ENCODE measurements at places on chromosomes 3 and 15.

- peak; percentile 13 for DNase-seq
Observed at GRCh38 chr3:76624164-76624563, 415.7 kb upstream of the ROBO2 start.

GRCh38 chr3:60304112-60304511 is 947.1 kb downstream of the FHIT start:
- DNase-seq: no peak

DNA sequence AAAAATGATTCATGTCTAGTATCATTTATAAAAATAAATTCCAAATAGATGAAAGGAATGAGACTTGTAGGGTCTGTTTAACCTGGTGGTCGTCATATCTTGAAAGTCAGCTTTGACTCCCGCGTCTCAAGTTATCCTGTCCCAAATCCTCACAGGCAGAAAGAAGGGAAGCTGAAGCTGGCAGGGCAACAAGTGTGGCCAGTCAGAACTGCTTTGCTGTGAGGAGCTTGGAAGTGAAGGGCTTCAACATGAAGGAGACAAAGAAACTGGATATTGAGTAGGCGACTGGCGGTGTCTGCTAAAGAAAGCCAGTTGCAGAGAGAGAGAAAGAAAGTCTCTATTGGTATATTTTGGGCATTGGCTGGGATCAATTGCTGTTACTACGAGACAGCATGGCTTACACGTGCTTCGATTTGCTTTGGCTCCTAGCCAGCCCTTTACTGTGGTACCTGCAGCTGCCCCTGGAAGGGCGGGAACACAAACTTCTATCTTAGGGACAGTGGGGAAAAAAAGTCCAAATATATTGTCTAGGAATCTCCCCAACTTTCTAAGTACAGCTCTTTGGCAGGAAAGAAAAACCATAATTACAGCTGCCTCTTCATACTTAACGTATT is 107.2 kb downstream of the CHST2 start:
- no peak for DNase-seq

GRCh38 chr3:130604806-130605205 is 87.8 kb downstream of the COL6A6 start:
- DNase-seq: no peak

- DNase-seq: no peak
Observed at GRCh38 chr15:73952171-73952912, 26.1 kb downstream of the LOXL1 start.

- DNase-seq: no peak
Observed at GRCh38 chr3:142802891-142803290, 79.1 kb downstream of the TRPC1 start.

DNA sequence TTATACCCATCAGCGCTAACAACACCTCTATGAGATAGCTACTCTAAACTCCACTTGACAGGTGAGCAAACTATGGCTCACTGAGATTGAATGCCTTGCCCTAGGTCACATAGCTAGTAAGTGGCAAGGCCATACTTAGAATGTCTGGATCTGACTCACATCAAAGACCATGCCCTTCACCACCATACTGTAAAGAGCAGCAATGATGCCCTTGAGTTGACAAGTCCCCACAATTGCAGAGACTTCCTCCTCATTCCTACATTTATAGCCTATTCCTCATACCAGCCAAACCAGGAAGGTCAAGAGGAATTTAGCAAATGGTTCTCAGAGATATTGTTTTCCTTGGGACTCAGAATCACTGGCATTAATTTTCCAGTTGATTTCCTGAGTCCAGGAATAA is 157.8 kb upstream of the SNTN start:
- no peak for DNase-seq

GRCh38 chr15:70080347-70080746 is 17.4 kb downstream of the TLE3 start:
- DNase-seq: no peak

DNA sequence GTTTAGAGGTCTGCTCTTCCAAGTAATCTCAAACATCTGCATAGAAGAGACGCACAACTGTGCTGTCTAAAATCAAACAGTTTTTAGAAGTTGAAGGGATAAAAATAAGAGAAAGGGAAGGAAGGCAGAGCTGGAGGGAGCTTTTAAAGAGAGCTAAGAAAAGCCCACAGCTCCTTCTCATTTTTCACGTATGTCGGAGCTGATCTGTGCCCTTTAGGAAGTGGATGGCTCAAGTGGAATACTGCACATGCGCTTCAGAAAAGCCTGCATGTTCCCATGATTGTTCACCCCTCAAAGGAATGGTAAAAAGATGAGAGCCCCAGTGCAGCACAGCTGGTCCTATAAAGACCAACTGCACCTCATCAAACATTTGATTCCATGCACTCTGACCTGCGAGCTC is 207.2 kb downstream of the ADAMTS17 start:
- no peak for DNase-seq

GRCh38 chr3:32455609-32456428 is 46.8 kb downstream of the CMTM6 start:
- DNase-seq: no peak

- no peak for DNase-seq
Observed at GRCh38 chr3:170309046-170309445, 48.5 kb upstream of the SKIL start.

- DNase-seq: peak; percentile 57
Observed at GRCh38 chr3:50274371-50275104, 4.3 kb upstream of the LSMEM2 start.

- DNase-seq: peak; percentile 22
Observed at GRCh38 chr15:63233667-63234423, 43.6 kb upstream of the APH1B start.

- DNase-seq: no peak
Observed at GRCh38 chr3:46301122-46301835, 52.6 kb upstream of the CCR2 start.

DNA sequence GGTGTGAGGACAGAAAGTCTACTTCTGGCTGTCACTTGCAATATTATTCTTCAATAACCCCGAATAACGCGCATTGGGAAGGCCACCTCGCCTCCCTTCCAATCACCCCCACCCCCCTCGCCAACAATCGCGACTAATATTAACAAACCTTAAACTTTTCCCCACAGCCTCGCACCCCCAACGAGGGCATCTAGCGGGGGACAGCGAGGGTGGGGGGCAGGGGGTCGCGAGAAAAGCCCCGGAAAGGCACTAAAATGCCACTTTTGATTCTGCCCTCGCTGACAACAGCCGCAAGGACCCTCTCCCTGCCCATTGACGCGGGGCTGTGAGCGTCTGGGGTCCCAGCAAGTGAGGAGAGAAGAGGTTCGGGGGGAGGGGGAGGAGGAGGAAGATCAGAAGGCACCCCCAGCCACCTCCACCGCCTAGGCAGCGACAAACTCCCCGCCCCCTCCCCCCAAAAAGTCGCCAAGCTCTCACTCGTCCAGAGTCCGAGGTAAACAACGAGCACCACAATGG is 868 bp downstream of the SATB1 start:
- no peak for DNase-seq

DNA sequence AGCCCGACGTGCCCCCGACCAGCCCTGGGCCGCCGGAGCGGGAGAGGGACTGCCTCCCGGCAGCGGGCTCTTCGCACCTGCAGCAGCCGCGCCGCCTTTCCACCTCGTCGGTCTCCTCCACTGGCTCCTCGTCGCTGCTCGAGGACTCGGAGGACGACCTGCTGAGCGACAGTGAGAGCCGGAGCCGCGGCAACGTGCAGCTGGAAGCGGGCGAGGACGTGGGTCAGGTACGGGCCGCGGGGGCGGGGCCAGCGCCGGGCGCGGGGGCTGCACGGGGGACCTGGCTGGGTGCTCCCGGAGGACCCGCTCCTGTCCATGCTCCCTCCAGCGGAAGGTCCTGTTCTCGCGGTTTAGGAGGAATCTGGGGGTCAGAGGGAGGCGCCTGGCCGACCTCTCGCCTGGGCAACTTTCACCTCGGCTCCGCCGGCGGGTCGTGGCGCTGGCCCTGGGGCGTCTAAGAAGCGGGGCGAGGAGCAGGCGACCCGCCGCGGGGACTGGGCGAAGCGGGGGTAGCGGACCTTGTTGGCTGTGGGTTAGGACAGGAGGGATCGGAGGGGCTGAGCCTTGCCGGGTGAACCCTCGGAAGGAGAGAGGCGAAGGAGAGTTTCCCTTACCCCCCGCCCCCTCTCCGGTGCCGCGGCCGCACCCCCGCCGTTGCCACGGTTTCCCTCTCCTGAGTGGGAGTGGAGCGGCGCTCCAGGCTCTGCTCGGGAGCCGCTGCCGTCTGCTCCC is 682 bp downstream of the ITPKA start:
- peak; percentile 51 for DNase-seq

GRCh38 chr3:14534516-14535191 is 5.5 kb downstream of the GRIP2 start:
- DNase-seq: no peak

DNA sequence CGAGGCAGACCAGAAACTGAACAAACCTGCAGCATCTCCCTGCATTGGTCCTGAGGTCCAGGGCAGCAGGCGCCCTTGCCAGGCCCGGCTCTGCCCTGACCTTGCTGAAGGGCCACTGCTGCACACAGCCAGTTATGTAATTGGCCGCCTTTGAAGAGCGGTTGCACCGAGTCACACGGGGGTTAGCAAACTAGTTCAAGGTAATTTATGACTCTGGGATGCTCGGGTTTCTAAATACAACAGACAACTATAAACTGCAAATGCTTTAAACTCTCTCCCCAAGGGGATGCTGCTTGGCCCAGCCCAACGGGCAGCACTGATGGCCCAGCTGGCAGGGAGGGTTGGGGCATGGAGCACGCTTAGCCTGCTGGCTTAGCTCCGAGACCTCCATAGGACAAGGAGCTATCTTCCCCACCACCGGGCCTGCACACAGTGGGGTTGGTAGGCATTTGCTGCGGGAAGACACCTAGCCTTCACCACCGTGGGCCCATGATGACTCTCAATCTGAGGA is 60.3 kb upstream of the IQSEC1 start:
- DNase-seq: no peak

- no peak for DNase-seq
Observed at GRCh38 chr3:177510693-177511216, 313.5 kb upstream of the TBL1XR1 start.

- DNase-seq: peak; percentile 16
Observed at GRCh38 chr3:52851348-52851747, 16.5 kb upstream of the MUSTN1 start.

DNA sequence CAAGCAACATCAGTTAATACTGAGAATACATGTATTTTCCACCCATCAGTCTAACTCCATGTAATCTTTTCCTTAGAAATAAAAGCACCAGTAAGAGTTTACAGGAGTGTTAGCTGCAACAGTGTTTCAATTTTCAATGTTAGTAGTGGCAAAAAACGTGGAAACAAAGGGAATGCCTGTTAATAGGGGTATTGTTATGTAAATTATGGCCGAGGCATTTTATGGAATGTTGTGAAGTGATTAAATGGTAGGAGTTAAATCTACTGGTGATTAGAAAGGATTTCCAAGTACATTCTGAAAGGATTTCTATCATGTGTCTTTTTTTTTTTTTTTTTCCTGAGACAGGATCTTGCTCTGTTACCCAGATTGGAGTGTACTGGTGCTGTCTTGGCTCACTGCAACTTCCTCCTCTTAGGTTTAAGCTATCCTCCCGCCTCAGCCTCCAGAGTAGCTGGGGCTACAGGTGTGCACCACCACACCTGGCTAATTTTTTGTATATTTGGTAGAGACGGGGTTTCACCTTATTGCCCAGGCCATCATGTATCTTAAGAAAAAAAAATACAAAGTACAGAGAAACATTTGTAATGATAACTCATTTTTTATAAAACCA is 6.6 kb downstream of the ATP6V1A start:
- DNase-seq: no peak
